ENCODE measurements at places on chromosomes 11 and 22. TPM values are rescaled to one million over a fixed set of nuclear protein-coding genes. Genes with fewer than 3 reads are reported as not detected.

GRCh38 chr11:32100495-32100894, 9.6 kb downstream of the RCN1 start:
- no peak for DNase-seq

- DNase-seq = no peak
Observed at GRCh38 chr11:33391893-33392251, 134.7 kb downstream of the HIPK3 start.

- DNase-seq = no peak
Observed at GRCh38 chr11:11622340-11622706, 518 bp upstream of the GALNT18 start.

DNA sequence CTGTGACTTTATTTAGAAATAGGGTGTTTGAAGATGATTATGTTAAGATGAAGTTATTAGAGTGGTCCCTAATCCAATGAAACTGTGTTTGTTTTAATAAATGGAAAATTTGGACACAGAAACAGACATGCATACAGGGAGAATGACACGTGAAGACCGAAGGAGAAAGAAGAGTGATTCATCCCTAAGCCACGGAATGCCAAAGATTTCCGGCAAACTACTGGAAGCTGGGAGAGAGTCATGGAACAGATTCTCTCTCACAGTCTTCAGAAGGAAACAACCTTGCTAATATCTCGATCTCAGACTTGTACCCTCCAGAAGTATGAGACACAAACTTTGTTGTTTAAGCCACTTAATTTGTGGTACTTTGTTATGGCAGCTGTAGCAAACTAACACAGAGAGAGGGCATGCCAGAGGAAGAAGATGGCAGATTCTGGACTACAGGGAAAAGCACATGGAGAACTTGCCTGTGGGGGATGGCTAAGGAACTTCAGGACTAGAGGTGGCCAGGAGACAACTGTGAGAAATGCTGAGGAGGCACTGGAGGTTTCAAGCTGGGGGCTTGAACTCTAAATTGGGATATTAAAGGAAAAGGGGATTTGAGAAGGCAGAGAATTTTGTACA, 733.5 kb upstream of the CCDC90B start:
- no peak for DNase-seq

- DNase-seq = no peak
Observed at GRCh38 chr11:35815556-35816315, 128.1 kb upstream of the LDLRAD3 start.

DNA sequence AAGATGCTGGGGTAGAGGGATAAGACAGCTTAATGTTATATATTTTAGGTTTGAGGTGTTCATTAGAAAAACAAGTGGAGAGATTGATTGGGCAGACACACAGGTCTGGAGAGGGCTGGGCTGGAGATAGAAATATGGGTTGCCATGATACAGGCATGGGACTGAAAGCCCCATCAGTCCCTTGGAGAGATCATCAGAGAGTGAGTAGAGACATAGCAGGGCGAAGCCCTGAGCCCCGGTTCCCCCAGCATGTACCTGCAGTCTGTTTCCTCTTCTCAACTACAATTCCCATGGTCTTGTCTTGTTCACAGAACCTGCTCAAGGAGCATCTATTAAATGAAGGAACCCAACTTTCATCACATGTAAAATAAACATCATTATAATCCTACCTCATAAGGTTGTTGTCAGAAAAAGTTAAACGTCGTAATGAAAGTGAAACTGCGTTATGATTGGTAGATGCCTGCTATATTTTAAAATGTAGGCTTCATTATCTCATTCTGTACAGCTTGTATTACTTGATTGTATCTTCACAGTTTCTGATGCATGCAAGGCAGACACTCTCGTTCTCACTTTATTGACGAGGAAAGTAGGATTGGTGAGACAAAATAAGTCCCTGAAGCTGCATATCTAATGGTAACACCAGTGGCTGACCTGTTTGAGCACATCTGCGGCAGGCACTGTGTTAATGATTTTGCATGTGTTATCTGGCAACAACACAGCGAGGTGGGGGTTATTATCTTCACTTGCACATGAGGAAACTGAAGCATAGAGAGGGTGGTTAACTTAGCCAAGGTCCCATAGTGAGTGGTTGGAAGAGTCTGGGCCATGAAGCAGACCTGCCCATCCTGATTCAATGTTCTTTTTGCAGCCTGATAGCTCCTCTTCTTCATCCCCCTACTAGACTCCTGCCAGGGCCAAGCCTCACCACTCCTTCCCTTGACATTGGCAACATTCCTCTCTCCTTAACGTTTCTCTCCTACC, 63.5 kb downstream of the ENDOD1 start:
- peak; percentile 8 for DNase-seq

GRCh38 chr22:37486224-37486845, at the start of gene MFNG:
MFNG (minus strand) TSS chr22:37486384; CDS start chr22:37486177, 207 bp downstream.
- peak; percentile 91 for DNase-seq

DNA sequence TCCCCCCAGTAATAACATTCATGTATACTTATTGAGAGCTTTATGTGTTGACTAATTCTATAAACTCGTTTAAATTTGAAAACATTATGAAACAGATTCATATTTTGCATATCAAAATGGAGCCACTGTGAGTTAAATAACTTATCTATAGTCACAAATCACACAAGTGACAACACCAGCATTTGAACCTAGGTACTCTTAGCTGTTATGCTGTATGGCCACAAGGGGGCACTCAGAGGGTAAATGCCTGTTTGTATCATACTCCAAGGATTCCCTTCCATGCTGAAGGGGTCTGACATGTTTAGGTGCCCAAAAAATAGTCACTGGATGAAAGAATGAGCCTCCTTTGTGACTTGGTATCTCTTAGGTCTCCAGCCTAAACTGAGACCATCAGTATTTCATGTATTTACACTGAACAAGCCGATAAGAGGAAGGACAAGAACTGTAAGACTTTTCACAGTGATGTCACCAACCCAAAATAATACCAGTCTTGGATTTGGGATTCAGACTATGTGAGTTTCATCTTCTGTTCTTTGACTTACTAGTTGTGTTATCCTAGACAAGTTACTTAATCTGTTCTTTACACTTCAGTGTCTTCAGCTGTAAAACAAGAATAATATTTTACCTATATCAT, 12.2 kb upstream of the OR52D1 start:
- DNase-seq = peak; percentile 60

DNA sequence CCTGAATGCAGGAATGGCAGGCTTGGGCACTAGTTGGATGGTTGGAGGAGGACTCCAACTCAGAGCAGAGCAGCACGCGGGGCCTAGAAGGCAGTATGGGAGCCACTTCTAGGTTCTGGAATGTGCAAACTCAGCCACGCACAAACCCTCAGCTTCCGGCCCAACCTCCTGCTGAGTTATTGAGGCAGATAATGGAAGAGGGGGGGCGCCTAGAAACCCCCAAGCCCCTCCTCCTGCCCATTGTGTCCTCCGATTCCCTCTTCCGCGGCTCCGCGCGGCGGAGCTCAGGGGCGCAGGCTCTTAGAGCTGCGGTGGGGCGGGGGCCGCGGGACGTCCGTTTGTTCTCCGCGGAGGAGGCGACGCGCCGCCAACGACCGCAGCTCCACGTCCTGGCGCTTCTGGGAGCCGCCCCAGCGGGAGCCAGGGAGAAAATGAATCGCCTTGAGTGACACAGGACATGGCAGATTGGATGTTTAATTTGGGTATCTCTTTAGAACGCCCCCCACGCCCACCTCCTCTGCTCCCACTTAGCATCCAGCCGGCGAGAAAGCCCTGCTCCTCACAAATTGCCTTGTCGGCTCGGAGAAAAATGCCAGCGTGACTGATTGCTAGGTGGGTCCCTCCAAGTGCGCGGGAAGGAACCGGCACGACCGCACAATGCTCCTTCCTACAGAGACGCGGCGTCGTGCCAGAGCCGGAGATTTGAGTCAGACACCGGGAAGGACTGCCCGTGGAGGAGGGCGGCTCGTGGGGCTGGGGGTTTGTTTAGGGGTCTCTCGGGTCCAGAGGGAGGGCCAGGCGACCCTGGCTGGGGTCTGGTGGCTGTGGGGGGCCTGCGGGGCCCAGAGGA, 144.6 kb downstream of the NECTIN1 start:
- no peak for DNase-seq

Gene CENPM
- total RNA-seq = 217 TPM
